Fibroblast of skin of abdomen (primary cell): ENCODE measurements at places on chromosomes 3 and 15.

- DNase-seq = no peak
These were observed 91.3 kb upstream of the ARHGEF26 start for GRCh38 chr3:154029926-154030325.

DNA sequence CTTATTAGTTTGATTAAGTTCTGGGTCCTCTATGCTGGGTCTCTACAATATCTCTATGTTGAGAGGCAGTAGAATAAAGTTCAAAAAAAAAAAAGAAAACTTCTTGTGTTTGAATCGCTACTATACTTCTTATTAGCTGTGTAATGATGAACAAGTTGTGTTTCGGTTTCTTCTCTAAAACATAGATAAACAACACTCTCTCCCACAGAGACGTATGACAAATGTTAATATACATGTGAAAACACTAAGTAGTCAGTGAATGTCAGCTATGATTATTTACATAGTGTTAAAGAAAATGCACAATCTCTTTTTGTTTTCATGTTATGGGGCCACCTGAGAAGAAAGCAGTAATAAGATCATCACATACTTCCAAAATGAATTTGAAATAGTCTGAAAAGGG is 45.3 kb downstream of the ACAP2 start:
- no peak for DNase-seq

DNA sequence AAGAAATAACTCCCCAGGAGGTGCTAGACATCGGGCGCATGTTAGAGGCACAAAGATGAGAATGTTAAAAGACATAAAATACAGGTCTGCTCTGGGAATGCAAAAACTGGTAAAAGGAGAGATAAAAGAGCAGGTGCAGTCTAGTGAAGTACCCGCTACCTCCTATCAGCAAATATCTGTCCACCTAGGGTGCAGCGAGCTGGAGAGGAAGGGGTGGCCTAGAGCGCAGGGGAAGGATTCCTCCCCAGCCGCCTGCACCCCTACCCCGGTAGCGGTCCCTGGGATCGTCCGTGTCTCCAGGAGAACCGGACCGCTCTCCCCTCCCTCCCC is 237 bp upstream of the ZNF662 start:
- no peak for DNase-seq

DNA sequence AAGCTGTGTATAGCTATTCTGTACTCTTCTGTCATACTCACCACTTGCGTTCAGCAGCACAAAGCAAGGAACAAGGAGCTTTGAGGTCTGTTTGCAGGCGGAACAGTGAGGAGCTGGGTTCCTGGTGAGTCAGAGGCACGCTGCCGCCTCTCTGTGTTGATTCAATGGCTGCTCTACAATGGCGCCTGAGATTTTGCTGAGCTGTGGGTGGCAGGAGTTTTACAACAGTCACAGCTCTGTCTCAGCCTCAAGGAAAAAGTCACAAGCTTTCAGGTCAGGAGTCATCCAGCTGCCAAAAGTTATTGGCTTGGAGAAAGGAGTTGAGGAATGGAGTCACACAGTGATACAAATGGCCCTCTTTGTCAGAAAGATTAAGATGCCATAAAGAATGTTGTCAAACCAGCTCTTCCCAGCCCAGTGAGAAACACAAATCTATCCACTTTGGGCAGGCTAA is 98.1 kb downstream of the SSR3 start:
- DNase-seq = no peak
